ENCODE measurements at places on chromosomes 6 and 20.

GRCh38 chr20:44475694-44476560 is at the start of gene TTPAL:
Gene TTPAL (plus strand): TSS chr20:44475874. CDS start chr20:44480000, 4,126 bp downstream.
- peak; percentile 72 for DNase-seq

DNA sequence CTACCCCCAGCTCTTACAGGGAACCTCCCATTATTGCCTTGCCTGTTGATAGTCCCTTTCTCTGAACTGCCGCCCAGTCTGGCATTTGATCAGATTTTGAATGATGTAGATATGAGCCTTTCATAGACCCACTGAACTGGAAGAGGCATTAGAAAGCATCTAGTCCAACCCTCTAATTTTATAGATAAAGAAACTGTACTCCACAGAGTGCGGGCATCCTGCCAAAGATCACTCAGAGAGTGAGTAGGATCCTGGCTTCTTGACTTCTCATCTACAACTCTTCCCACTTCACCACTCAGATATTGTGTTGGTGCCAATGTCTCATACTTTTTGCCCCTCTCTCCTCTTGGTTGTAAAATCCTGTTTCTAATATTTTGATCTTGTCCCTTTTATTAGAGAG is 179.2 kb upstream of the BMP2 start:
- no peak for DNase-seq

- no peak for DNase-seq
Measured at GRCh38 chr6:105301756-105302616, 100.9 kb downstream of the PREP start.

DNA sequence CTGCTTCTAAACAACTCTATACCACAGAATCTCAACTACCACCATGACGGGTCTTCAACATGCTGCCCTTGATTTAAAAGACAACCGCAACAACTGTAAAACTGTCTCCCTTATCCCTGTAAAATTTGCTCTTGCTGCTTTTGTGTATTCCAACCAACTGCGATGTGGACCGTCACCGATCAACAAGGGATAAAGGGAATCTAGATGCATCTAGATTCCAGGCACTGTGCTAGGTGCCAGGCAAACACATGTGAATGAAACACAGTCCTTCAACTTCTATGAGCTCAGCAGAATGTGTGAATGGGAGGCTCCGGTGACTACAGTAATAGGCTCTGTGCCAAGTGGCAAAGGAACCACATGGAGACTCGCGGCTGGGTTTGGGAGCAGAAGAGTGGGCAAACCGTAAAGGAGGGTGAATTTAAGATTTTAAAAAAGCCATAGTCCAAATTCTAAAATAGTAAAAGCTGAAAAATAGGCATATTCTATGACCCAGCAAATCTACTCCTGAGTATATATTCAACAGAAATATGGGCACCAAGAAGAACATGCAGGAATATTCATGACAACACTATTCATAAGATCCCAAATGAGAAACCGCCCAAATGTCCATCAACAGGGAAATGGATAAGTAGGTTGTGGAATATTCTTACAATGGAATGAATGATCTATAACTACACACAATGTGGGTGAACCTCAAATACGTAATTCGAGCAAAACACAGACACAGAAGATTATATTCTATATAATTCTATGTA is 3.7 kb upstream of the PRND start:
- no peak for DNase-seq

DNA sequence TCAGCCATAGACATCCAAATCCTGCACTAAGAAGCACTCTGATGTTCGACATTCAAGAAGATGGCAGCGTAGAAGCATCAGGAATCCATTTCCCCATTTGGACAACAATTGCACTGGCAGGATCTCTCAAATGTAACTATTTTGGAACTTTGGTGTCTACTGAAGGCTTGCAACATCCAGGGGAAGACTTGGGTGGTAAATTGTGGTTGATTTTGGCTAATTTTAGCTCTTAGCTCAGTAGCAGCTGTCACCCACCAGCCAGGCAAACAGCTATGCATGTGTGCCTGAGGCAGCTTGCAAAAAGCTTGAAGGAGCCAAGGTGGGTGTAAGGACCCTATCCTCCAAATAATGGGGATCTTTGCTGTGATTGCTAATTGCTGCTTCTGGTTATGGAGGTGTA is 35.1 kb upstream of the PPP1R3G start:
- DNase-seq, result peak; percentile 98

- peak; percentile 31 for DNase-seq
Measured at GRCh38 chr20:59776626-59777330, 156.7 kb downstream of the SYCP2 start.

Data from MV-4-11 (cell line).